ENCODE measurements at places on chromosomes 11 and 22.

- DNase-seq, result no peak
Measured at GRCh38 chr11:77038825-77039326, 4.7 kb downstream of the B3GNT6 start.

DNA sequence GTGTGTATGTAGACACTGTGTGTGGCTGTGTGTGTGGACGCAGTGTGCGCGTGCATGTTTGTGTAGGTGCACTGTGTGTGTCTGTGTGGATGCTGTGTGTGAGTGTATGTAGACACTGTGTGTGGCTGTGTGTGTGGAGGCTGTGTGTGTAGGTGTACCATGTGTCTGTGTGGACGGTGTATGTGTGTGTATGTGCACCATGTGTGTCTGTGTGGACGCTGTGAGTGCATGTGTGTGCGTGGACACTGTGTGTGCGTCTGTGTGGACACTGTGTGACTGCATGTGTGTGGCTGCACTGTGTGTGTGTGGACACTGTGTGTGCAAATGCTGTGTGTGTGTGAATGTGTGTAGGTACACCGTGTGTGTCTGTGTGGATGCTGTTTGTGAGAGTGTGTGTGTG is 10.3 kb downstream of the TRPM5 start:
- DNase-seq, result no peak

DNA sequence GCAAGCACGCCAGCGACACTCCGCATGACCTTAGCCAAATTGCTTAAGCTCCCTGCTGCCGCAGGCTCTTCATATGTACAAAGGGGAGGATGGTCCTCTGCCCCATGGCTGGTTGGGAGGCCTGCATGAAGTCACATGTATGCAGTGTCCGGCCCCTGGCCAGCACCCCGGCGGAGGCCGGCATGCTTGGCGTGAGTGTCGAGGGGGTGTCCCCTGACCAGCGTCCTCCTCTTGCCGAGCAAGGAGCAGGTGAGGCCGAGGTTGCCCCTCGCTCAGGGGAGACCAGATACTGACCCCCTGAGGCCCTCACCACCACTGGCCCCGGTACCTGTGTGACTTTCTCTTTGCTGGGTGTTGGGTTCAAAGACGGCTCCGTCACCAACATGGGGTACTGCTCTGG is 50.2 kb downstream of the DHCR7 start:
- DNase-seq, result no peak

- DNase-seq, result no peak
Measured at GRCh38 chr11:131691181-131692041, 321.0 kb downstream of the NTM start.

- no peak for DNase-seq
Measured at GRCh38 chr11:35106595-35106994, 32.4 kb upstream of the CD44 start.

- DNase-seq, result no peak
Measured at GRCh38 chr11:64710418-64711137, 12.4 kb downstream of the NRXN2 start.

GRCh38 chr22:17804331-17805080 is 30.2 kb upstream of the BID start:
- no peak for DNase-seq

- DNase-seq, result no peak
Measured at GRCh38 chr11:93525601-93526345, 17.4 kb downstream of the SMCO4 start.

GRCh38 chr11:65311170-65311678 is 3.4 kb upstream of the CDC42EP2 start:
- DNase-seq, result no peak
